Peyer's patch (tissue), 4 donors: ENCODE measurements at places on chromosomes 6 and 20. TPM values are rescaled to one million over a fixed set of nuclear protein-coding genes. Genes with fewer than 3 reads are reported as not detected.

DNA sequence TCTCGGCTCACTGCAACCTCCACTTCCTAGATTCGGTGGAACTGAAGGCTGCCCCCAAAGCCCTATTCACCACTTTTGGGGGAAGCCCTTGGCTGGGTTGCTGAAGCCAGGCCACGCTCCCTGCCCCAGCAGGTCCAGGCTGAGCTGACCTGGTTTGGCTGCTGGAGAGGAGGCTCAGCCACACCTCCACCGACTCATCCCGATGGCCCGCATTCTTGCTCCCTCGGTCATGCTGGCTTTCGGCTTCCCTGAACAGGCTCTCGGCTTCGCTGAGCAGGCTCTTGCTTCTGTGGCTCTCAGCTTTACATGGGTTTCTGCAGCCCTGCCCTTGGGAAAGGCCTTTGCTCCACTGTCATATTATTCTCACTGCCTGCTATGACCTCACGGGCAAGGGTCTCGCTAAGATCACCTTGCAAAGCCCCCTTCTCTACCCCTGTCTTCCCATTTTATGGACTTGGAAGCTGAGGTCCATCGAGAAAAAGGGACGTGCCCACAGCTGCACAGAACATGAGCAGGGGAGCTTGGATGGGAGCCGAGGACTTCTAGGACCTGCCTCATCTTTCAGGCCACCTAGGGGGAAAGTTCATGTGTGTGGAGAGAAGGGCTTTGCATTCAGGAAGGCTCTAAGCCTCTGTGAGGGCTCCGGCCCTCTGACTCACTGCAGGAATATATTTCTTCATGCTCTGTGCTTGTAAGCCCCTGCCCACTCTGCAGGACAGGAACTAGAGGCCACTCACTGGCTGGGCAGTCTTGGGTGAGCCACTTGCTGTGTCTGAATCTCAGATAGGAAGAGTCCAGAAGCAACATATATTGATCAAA is 15.6 kb downstream of the ARHGAP40 start:
- no peak for DNase-seq

SLC35D3 gene
- total RNA-seq = not detected

GRCh38 chr6:22598339-22598738 is 29.0 kb downstream of the HDGFL1 start:
- no peak for DNase-seq

OR2H2 gene
- total RNA-seq = not detected

- peak; percentile 64 for DNase-seq
These were observed 24.6 kb downstream of the RIPOR2 start for GRCh38 chr6:24910961-24911725.

- DNase-seq = peak; percentile 24
These were observed 865 bp downstream of the STK38 start for GRCh38 chr6:36546308-36546919.

GTSF1L gene
- total RNA-seq = not detected

GRCh38 chr6:54775576-54775975 is 71.0 kb upstream of the FAM83B start:
- DNase-seq = no peak

DNA sequence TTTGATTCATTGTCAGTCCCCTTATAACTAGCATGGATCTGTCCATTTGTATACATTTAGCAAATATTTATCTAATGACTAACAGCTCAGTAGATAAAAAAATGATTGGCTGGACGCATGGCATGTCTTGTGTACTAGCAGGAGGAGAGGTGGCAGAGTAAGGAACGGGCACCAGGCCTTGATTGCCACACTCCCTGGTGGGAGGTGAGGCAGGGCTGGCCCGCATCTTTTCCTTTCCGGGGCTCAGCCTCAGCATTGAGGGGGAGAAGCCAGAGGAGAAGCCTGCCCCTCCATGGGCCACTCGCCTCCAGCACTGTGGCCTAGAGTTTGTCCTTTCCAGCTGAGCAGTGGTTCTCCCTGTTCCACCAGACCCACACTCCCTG is 84.9 kb upstream of the TMEM181 start:
- no peak for DNase-seq

- peak; percentile 86 for DNase-seq
These were observed 2.1 kb downstream of the SOX12 start for GRCh38 chr20:327186-328026.

GRCh38 chr20:31870726-31871617 is 538 bp downstream of the TTLL9 start:
- DNase-seq = peak; percentile 66

DNA sequence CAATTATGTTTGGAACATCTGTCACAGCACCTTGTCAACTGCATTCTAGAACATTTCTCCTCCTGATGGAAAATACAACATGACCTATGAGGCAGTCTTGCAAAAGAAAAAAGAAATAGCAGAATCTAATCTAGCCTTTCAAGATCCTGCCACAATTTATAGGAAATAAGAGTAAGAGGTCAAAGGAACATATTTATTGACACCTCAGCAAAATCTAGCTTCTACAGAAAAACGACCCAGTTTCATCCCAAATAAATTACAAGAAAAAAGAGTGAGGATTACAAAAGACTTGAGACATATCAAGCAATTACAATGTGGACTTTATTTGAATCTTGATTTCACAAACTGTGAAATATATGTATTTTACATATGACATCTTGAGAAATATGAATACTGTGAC is 4.2 kb downstream of the FBXO9 start:
- DNase-seq = no peak

DNA sequence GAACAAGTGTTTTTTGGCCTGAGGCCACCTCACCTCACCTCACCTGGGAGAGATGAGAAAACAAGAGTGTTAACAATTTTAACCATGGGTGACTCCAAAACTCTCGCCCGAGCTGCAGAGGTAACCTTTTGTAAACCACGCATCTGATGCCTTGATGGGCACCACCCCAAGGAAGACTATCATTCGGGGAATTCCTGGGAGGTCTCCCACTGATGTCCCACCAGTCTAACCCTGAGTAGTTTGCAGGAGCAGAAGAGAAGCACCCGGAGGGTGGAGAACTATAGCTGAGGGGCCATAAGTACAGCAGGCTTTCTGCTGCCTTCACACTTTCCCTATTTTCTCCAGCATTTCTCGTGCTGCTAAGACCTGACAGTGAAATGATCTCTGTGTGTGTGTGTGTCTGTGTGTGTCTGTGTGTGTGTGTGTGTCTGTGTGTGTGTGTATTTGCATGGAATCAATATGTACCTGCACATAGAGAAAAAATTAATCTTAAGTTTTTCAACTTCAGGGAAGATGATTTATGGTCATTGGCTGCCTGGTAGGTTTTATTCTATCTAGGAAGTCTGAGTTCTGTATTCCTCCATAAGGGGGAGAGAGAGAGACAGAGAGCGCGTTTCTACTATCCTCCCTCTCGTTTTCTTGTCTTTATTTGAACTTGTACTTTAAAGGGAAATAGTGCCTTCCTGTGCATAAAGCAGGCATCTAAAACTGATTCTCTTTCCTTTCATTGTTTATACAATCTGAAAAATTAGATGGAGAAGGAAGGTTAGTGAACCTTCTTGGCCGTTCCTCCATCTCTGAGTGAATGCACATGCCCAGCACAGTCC is 75.8 kb downstream of the CAP2 start:
- DNase-seq = no peak

- no peak for DNase-seq
These were observed 33.7 kb upstream of the SIRPA start for GRCh38 chr20:1861347-1861976.

GRCh38 chr6:89818977-89819335 is 638 bp downstream of the MDN1 start:
- DNase-seq = peak; percentile 47

GRCh38 chr6:551405-551804 is 105.5 kb downstream of the HUS1B start:
- DNase-seq = no peak

DNA sequence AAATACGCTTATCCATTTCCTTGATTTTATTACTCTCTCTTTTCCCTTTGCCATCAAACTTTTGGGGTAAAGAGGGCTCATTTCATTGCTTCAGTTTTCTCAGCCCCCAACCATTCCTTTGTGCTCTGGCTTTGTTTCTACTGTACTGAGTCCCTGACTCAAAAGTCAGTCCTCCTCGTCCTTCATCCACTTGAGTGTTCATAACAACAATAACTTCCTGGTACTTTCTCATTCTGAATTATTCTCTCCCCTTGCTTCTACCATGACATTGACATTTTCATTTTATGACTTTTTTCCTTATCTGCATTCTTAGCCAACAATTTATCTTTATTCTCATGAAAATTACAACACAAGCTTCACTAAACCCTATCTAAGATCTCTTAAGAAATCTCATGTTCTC is 911 bp downstream of the ENPP3 start:
- no peak for DNase-seq

DNA sequence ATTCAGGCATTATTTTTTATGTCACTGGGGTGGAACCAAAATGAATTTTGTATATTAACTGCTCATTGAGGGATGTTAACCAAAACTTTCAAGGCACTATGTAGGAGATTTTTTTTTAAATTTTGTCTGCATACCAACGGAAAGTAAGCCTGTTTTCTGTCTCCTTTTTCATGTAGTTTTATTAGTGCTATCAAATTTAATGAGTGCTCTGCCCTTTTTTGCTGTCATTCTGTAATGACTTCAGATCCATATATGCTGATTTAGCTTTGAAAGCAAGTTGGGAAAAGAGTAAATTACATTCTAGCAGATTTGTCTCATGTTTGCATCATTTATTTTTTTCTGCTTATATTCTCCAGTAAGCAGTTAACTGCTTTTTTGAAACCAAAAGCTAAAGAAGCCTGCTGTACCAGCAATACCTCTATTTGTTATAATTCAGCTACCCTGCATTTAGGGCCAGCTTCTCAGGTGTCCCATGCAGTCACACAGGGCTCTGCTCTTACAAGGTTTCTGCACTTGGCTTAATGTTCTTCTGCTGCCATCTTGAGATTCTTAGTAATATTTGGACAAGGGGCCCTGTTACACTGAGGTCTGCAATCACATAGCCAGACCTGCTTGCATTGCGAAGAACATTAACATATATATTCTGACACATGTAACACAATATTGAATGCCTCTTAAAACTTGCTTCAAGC is 429.0 kb downstream of the UTRN start:
- DNase-seq = no peak

DNA sequence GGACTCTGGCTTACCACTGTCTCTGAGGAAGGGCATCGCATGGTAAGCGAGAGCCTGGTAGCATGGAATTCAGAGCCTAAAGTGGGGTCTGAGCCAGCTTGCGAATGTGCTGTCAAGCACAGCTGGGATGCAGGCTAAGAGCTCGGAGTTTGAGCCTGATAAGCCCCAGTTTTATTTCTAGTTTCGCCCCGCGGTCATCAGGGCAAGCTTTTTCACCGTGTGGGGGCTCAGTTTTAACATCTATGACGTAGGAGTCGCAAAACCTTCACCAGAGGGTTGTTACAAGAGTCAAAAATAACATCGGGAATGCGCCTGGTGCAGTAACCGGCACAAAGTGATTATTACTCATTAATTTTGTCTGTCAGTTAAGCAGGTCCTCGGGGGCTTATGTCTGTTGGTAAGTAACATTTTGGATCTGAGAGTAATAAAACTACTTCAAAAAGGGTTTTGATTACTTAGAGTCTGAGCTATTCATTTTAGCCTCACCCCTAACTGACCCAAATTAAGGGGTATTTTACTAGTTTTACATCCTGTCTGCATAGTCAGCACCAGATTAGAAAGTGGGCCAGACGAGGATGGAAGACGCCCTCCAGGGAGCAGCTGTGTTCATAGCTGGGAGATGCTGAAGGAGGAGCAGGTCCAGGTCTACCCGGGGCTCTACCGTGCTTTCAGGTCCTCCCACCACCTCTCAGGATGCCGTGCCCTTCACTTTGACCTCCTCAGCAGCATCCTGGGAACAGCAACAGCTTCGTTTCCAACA is 29.7 kb downstream of the SLC22A23 start:
- no peak for DNase-seq
